Kidney tubule cell (primary cell): ENCODE measurements at places on chromosomes 16 and 17.
A peak's percentile ranks its signal among the peaks of the same experiment; 100 is the strongest.

DNA sequence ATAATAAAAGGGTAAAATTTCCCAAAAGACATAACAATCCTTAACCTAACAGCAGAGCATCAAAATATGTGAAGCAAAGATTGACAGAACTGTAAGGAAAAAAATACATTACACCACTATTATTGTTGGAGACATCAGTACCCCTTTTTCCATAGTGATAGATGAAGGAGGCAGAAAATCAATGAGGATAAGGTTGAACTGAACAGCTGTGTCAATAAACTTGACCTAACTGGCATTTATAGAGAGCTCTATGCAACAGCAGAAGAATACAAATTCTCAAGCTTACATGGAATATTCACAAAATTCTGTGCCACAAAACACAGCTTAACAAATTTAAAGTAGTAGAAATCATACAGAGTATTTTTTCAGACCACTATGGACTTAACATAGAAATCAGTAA, 195.0 kb upstream of the ELAC2 start:
- DNase-seq: no peak

DNA sequence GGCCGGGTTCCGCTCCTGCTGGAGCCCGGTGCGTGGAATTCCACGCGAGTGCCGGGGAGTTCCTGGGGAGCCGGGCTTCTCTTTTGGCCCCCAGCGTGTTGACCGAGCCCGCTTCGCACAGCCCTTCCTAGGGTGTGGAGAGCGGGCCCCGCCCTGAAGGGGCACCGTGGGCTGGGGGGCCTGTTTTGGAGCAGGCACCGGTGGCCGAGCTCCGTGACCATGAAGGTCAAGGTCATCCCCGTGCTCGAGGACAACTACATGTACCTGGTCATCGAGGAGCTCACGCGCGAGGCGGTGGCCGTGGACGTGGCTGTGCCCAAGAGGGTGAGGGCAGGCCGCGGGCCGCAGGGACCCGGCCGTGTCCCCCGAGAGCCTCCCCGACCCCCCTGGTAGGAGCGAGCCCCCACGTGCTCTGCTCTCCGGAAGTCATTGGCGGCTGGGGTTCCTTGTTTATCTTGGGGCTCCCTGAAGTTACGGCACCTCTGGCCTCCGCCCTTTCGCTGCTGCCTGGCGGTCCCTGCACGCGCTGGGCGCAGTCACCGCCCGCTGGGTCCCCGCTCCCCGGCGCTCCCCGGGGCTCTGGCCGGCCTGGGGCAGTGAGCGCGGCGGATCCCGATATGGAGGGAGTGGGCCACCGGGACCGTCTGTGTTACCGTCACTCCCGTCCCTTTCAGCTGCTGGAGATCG, 528 bp downstream of the HAGHL start:
- no peak for DNase-seq

DNA sequence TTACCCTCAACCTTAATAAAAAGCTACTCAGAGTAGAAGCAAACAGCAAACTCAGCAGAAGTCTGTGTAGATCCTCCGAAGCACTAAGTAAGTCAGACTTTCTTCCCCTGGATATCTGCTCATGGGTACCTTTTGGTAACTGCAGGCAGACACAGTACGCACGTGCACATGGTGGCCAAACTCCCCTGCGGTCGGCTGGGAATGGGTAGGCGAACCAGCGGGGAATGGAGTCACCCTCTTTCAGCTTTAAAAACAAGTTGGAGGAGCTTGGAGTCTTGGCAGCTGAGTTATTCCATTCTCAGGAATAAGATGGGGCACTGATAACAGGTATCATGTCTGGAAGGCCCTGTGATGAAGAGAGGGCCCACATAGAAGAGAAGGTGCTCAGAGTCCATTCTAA, 16.3 kb downstream of the CYB561 start:
- DNase-seq: no peak

- DNase-seq: no peak
These were observed 4.8 kb downstream of the ARRB2 start for GRCh38 chr17:4715063-4715744.

GRCh38 chr17:37339321-37339720, 36.5 kb upstream of the C17orf78 start:
- DNase-seq: no peak

- DNase-seq: peak; percentile 97
These were observed 27.2 kb downstream of the ABCC3 start for GRCh38 chr17:50661795-50662391.

GRCh38 chr17:76812263-76812662, 55.9 kb upstream of the MGAT5B start:
- no peak for DNase-seq

DNA sequence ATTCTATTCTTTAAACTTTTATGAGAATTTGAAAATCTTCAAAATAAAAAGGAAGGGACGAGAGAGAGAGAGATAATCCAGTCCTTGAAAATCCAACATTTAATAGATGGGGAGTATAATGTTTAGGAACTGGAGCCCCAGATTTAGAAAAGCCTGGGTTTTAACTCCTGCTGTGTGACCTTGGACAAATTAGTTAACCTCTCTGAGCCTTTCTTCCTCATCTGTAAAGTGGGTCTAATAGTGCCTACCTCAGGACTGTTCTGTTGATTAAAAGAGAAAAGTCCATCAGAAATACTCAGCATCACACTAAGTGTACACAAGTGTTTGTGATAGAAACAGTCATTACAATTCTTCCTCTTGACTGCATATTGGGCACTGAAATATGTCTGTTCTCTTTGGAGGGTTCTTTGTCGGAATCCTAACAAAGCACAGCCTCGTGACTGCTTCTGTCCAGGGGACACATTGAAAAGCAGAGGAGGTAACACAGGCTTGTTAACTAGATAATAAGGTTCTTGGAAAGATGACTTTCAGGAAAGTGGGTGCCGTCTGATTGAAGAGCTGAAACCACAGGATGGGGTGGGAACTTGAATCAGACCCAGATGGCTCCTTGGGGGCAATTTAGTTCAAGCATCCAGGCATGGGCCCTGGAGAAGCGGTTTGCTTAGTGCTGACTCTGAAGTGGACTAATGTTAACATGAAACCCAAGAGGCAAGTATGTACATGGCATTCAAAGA, 128.2 kb downstream of the CLEC16A start:
- DNase-seq: no peak

DNA sequence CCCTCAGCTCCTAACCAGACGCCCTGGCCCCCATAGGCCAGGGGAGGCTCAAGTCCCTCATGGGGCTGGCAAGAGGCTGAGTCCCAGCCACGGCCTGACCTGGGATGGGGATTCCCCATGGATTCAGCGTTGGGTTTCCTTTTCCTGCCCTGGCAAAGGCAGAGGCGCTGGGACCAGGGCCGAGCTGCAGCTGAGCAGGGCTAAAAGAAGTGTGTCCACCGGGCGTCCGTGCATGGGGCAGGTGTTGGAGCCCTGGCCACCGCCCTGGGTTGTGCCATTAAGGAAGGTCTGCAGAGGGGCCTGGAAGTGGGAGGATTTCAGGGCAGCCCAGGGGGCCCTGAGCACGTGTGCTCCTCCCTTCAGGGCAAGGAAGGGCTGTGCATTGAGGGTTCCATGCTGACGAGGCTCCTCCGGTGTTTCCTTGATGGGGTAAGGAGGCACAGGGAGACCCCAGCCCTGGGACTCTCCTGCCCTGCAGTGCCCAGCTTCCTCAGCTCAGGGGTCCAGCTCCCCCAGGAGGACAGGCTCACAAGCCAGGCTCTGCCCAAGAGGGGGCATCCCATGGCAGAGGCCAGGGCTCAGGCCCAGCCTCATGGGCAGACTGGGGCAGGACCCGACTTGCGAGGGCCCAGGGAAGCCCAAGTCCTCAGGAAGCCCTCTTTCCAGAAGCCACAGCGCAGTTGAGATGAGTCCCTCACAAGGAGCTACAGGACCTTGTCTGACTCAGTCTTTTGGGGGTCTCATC, 10.1 kb downstream of the TBC1D26 start:
- no peak for DNase-seq

GRCh38 chr16:1530349-1530882, 3.0 kb upstream of the TMEM204 start:
- DNase-seq: no peak

- DNase-seq: no peak
These were observed 10.2 kb downstream of the ARSG start for GRCh38 chr17:68301438-68301959.

DNA sequence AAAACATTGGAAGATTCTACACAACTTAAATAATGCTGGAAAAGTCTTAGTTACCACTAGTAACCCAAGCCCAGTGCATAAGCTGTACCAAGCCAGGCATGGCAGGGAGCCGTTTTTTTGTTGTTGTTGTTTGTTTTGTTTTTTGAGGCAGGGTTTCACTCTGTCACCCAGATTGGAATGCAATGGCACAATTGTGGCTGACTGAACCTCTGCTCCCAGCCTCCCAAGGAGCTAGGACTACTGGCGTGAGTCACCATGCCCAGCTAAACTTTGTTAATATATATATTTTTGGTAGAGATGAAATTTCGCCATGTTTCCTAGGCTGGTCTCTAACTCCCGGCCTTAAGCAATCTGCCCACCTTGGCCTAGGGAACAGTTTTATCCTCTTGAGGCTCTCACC, 564 bp upstream of the TMIGD1 start:
- DNase-seq: peak; percentile 20

DNA sequence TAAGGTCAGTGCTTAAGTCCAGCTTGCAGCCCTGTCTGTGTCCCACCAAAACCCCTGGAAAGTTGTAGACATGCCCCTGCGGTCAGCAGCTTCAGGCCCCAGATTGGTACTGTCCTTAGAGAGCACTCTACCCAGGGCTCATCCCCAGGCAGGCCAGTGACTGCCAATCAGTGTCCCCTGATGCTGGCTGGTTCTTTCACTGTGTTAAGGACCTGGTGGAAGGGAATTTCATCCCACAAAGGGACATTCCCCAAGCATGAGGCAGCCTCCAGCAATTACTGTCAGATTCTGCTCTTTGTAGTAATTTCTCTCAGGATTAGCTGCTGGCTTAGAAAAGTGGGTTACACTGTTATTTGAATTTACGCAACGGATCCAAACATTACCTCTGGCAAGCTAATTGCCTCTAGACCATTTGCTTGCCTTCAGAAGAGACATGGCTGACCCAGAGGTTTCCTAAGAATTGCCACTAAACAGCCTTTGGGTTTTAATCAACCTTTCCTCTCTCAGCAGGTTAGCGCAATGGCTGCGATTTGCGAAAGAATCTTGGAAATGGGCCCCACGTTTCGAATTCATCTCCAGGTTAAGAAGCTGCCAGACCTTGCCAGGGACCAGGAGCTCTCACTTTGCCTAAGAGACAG, 5.9 kb downstream of the IRX6 start:
- peak; percentile 21 for DNase-seq

DNA sequence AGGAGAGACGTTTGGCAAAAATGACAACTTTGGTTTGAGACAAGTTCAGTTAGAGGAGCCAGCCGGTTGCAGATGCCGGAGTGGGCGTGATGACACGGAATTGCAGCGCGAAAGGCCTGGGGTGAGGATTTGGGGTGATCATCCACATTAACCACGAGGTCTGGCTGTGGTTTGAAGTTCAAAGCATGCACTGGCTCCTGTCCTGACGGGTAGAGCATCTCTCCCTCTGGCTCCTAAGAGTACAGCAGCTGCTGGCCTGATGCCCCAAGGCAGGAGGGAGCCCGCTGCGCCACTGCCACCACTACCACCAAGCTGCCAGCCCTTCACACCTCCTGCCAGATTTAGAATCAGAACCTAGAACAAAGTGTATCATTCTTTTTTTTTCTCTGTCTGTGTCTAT, 3.7 kb downstream of the RHBDL3 start:
- DNase-seq: no peak

DNA sequence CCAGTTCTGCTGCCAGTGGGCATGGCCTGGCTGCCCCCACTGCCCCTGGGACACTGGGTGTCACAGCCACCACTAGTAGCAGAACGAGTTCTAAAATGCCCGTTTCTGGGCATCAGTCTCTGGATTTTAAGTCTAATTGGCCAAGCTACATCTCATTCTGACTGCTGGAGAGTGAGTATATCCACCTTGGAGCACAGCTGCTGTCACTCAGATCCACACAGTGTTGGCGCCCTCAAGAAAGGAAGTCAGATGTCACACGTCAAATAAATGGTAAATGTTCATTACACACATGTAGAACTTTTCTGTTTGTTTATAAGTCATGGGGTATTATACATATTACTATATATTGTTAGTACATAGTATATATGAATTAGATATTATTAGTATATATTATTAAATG, 19.4 kb downstream of the GNGT2 start:
- no peak for DNase-seq

- DNase-seq: no peak
These were observed 5.5 kb downstream of the MAP2K3 start for GRCh38 chr17:21289902-21290571.
